ENCODE measurements at places on chromosomes 13 and 19.

- DNase-seq, result no peak
These were observed 1624.1 kb upstream of the PRR20A start for GRCh38 chr13:55516610-55517009.

- DNase-seq, result no peak
These were observed 881 bp downstream of the ZNF20 start for GRCh38 chr19:12139269-12139668.

DNA sequence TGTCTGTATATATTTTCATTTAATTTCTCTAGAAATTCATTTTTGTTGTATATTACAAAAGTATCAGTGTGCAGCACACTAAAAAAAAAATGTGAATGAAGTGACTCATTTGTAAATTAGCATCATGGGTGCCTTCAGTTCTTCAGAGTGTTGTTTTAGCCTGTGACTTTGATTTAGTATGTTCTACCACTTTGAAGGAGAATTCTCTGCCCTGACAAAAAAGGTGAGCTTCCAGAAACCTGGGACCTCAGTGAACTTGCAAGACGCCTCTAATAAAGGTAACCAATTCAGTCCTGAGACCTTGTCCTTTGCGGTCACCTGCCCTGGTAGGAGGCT lies 2.4 kb downstream of the METTL21C start:
- no peak for DNase-seq

DNA sequence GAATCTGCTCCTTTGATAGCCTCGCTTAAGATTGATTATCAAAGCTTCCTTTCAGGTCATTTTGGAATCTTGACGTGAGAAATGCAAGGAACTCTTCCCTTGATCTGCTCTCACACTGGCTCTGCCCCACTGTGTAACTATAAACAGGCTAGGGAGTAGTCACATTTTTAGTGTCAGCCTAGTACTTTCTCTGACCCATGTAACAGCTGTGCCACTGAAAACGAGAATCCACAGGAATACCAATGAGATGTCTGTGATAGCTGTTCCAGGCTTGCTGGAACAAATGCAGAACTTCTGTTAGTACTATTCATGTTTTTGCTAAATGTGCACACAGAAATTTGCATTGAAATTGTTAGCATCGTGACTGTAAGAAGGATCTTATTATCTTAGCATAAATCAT lies 221.3 kb downstream of the MYO16 start:
- DNase-seq, result no peak

GRCh38 chr19:33862981-33863380 lies 66.3 kb downstream of the KCTD15 start:
- no peak for DNase-seq

- no peak for DNase-seq
These were observed 6.4 kb upstream of the EFNB2 start for GRCh38 chr13:106541826-106542225.

- no peak for DNase-seq
These were observed 126.9 kb downstream of the ITGBL1 start for GRCh38 chr13:101579281-101579802.

DNA sequence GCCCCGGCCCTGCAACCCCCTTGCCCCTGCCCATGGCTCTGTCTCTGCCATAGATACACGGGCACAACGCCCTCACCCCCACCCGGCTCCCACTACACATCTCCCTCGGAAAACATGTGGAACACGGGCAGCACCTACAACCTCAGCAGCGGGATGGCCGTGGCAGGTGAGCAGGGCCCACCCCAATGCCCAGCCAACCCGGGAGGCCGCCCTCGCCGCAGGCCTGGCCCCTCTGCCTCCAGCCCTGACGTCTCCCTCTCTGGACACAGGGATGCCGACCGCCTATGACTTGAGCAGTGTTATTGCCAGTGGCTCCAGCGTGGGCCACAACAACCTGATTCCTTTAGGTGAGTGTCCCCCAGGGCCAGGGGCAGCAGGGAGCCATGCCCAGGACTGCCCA lies 7.7 kb downstream of the YIPF2 start:
- no peak for DNase-seq

GRCh38 chr13:30266756-30267155 lies 40.6 kb downstream of the KATNAL1 start:
- DNase-seq, result no peak

DNA sequence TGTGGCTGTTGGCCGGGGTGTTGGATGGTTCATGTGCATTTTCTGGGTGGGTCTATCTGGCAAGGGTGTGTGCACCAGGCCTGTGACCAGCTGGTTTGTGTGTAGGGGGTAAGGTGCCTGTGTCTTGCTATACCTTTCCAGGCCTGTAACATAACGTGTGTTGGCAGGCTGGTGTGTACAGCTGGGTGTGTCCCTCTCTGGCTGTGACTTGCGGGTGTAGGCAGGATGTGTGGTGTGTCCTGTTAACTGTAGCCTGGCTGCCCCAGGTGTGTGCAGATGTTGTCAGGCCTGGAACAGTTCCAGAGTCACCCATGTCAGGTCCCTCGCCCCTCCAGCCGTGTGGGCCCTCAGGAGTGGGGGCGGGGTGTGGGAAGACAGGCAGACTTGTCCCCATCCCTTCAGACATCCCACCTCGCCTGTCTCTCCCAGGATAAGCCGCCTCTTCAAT lies 9.8 kb downstream of the KCTD15 start:
- no peak for DNase-seq

DNA sequence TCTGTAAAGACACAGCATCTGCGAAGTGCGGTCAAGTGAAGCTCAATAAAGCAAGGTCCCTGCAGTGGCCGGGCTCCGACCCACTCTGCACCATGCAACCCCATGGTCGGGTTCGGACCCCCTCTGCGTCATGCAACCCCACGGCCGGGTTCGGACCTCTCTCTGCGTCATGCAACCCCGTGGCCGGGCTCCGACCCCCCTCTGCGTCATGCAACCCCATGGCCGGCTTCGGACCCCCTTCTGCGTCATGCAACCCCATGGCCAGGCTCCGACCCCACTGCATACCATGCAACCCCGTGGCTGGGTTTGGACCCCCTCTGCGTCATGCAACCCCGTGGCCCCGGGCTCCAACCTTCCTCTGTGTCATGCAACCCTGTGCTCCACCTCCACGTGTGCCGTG lies 43.8 kb downstream of the CARS2 start:
- DNase-seq, result no peak

DNA sequence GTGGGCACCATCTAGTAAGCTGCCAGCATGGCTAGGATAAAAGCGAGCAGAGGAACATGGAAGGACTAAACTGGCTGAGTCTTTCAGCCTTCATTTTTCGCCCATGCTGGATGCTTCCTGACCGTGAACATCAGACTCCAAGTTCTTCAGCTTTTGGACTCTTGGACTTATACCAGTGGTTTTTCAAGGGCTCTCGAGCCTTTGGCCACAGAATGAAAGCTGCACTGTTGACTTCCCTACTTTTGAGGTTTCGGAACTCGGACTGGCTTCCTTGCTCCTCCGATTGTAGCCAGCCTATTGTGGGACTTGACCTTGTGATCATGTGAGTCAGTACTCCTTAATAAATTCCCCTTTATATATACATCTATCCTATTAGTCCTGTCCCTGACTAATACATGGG lies 785.1 kb upstream of the SLITRK6 start:
- DNase-seq, result no peak

DNA sequence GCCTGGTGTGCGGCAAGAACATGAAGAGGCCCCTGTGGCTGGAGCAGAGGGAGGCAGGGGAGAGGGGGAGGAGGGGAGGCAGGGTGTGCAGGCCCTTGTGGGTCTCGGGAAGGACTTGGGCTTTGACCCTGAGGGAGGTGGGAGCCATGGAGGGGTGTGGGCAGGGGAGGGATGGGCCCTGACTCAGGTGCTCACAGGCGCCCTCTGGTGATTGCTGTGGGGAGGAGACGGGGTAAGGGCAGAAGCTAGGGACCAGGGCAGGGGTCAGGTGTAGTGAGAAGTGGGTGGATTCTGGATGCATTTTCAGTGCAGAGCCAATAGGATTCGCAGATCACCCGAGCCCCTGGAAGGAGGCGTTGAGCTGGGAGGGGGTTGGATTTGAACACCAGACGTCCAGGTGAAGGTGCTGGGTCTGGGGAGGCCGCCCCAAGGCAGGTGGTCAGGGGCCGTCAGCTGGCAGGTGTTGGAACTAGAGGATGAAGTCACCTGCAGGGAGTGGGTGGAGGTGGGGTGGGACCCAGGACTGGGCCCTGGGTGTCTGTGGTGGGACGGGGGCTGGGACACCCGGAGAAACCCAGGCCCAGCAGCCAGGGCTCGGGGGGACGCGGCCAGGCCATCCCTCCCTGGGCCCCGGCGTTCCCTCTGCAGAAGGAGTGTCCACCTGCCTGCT lies 185.4 kb downstream of the KDM4B start:
- peak; percentile 33 for DNase-seq

GRCh38 chr13:21322327-21322965 lies 136.7 kb downstream of the ZDHHC20 start:
- no peak for DNase-seq

GRCh38 chr19:11833541-11833940 lies 15.0 kb upstream of the ZNF439 start:
- no peak for DNase-seq

GRCh38 chr19:4694211-4694987 lies 24.3 kb upstream of the MYDGF start:
- no peak for DNase-seq

GRCh38 chr19:37999309-38000213 lies 92.6 kb downstream of the SIPA1L3 start:
- no peak for DNase-seq

DNA sequence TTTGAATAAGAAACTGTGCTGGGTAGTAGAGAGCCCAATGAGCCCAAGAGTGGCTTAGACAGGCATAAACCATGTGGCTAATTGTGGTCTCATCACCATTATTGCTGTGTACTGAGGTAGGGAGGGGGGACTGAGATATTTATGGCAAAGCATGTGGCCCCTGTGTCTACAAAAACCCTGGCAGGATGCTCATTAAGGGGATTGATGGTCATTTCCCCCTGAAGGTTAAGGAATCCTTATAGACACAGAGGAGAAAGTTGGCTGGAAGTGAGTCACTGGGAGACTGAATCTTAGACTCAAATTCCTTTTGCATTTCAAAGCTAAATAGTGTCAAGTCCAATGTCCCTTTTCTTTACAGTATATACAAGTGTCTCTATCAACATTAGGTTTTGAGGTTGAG lies 9.8 kb upstream of the DACT3 start:
- DNase-seq, result no peak

DNA sequence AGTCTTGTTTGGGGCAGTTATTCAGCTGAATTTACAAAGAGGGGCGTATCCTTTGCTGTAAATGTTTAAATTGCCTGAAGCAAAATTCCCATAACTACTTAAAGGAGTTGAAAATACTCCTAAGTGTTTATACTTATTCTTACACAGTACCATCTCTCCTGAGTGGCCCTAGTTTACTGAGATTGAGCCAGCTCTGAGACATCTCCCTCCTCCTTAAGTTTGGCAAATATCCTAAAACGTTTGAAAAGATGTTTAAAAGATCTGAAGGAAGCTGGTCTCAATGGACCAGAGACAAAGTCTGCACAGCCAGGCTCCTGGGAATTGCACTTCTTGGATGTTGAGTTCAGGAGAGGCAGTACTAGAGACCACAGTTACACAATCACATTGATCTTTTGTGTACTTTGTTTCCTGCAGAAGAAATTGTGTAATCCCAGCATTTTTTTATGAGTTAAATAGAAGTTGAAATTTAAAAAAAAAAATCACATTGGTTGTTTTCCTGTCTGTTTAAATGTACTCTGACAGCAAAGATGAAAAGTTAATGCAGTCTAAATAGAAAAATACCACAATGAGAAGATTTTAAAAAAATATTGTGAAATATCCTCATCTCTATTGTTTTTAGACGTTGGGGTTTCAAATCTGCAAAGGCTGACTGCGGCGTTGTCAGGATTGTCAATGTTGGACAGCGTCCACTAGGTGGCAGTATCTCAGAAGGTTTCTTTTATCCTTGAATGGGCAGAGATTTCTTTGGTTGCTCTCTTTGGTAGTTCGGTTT lies 20.7 kb downstream of the TNFSF11 start:
- peak; percentile 29 for DNase-seq

- DNase-seq, result no peak
These were observed 1115.2 kb upstream of the MIR17HG start for GRCh38 chr13:90232291-90232690.

DNA sequence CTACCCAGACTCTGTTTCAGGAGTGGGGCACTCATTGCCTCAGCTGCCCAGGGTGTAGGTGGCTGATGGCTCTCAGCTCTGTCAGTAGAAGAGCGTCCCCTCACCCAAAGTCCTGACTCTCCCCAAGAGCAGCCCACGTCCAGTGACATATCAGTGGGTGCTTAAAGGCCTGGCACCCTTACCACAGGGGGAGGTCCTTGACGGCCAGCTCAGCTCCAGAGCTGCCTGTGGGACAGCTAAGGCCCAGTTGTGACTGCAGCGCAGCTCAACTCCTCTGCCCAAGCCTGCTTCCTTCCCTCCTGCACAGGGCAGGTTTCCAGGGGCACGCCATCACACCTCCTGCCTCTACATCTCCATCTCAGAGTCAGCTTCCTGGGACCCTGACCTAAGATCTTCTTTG lies 32.4 kb downstream of the GRIK5 start:
- DNase-seq, result no peak

GRCh38 chr13:66345971-66346370 lies 884.2 kb downstream of the PCDH9 start:
- DNase-seq, result no peak

DNA sequence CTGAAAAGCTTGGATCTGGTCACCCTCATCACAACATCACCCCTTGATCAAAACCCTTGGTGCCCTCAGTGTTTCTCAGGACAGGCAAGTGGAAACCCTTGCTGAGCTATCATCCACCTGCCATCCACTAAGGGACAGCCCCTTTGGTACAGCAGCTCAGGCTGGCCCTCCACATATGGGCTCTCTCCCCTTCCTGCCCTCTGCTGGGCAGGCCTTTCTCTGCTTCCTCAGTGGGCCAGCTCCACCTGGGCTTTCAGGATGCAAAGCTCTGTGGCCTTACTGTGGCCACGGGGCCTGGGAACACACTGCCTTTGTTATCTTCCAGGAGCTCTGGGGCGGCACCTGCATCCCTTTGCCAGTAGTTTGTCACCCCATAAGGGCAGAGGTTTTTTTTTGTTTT lies 4.9 kb downstream of the SUGP1 start:
- DNase-seq, result no peak
